ENCODE measurements at places on chromosomes 5 and 9.

- no peak for DNase-seq
These were observed 59.4 kb upstream of the C5orf46 start for GRCh38 chr5:147965715-147966114.

DNA sequence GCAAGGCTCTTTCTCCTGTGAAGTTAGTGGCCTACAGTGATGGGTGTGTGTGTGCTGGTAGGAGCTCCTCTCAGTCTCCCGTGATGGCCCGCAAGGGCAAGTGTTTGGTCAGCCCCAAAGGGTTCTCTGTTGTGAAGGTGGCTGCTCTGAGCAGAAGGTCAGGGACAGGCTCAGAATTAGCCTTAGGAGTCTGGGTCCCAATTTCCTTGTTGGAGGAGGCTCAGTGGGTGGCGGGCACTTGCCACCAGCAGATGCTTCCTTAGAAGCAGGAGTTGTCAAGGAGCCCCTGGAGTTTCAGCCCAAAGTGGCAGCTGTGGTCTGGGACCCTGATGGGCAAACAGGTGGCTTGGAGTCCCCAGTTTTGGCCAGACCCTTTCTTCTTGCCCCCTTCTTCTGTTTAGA is 154.4 kb downstream of the MACROH2A1 start:
- no peak for DNase-seq

DNA sequence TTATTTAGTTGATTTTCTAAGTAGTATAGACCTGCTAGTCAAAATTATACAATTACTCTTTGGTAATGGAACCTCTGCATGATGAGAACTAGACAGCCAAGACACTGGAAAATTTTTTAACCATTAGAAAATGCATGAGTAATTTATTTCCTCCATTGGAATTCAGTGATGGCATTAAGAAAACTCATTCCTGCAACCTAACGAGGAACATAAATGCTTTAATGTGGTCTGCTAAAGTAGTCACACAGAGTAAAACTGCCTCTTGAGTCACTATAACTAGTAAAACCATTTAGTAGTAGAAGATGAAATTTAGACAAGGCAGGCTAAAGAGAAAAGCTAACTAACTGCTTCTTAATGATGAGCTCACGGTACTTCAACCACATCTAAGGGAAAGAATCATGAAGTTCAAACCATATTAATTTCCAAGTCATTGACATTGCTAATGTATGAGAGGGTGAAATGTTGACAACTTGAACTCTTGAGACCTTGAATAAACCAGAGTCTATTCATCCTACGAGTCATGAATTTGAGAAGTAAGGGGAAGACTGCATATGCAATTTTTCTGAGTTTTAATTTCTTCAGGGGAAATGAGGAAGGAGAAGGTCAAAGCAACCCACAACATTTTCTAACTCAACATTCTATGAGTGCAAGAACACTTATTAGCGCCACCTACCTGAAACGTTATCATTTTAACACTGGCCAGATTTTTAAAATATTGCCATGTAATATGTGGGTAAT is 74.4 kb downstream of the GLIS3 start:
- DNase-seq = no peak

- DNase-seq = no peak
These were observed 140.4 kb upstream of the ADRA1B start for GRCh38 chr5:159775890-159776289.

DNA sequence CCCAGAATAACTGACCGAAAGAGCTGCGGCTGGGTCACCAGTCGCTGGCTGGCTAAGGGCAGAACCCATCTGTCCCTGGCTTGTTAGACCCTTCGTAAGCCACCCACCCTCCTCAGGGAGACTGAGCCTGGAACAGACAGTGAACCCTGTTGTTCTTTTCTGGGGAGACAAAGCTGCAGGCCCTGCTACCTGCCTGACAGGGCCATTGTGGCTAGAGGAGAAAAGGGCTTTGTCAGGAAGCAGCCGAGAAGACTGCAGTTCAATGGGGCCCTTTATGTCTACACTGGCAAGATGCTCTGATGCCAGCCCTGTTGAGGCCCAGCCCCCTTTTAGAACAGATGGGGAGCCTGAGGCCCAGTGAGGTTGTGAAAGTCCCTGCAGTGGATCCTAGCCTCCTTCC is 3.7 kb upstream of the NIPAL4 start:
- no peak for DNase-seq

- no peak for DNase-seq
These were observed 97.4 kb upstream of the MAST4 start for GRCh38 chr5:66498791-66499207.

DNA sequence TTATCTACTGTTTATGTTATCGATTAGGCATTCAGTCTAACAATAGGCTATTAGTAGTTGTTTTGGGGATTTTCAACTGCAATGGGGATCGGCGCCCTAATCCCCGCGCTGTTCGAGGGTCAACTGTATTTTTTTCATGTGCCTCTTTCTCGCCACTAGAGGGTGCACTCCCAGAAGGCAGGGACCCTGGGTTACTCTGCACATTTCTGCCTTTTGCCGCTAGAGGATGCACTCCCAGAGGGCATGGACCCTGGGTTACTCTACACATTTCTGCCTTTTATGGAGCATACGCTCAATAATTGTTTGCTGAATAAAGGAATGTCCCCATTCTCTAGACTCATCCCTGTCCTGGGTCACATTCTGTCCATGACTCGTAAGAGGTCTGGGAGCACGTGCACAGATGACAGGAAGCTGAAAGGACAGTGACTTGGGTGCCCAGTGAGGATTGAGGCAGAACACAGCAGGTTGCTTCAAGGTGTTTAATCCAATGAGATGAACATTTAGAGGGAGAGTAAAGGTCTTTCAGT is 27.9 kb upstream of the RECK start:
- DNase-seq = peak; percentile 32

- DNase-seq = no peak
These were observed 41.6 kb downstream of the MAMDC2 start for GRCh38 chr9:70085241-70085640.

DNA sequence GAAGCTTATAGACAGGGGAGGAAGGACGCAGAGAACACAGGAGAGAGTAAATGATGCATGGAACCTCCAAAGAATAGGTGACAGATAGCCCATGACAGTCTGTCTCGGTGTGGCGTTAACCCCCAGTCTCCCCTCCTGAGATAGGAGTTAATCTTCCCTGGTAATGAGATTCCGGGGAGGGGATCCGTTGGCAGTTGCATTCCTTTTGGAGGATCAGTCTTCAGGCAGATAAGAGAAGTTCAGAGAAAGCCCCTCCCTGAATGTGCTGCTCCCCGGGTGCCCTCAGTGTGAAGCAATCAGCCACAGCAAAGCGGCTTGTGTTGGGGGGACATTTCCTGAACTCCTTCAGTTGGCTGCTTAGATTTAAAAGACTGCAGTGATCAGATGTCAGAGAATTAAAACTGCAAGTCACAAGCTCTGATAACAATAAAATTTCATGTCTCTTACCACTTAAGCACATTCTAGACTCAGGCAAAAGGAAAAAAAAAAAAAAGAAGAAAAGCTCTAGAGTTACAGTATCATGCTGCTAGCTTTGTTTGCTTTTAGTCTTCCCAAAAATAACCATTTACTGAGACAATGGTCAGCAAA is 121.1 kb downstream of the EGFLAM start:
- no peak for DNase-seq

- DNase-seq = no peak
These were observed 129.7 kb upstream of the MTAP start for GRCh38 chr9:21672761-21673160.

DNA sequence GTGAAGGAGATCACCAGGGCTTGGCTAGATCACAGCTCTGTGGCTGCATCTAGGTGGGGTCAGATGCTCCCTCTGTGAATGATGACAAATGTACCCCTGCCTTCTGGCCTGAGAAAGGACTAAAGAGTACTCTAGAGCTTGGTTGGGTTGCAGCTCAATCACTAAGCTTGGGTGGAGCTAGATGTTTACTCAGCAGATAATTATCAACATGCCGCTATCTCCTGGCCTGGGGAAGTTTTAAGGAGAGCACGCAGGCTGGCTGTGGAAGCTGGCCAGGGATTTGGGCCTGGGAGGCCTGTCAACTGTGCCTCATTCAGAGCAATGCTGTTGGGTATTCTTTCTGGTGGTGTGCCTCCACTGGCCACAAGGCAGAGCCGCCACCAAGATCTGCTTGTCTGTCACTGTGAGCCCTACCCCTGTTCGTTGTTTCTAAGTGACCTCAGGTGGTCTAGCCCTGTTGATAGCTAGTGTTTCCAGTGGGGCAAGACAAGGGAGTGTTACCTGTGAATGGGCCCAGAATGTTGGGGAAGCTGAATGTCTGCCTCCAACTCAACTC is 181.7 kb downstream of the ADGRV1 start:
- no peak for DNase-seq

DNA sequence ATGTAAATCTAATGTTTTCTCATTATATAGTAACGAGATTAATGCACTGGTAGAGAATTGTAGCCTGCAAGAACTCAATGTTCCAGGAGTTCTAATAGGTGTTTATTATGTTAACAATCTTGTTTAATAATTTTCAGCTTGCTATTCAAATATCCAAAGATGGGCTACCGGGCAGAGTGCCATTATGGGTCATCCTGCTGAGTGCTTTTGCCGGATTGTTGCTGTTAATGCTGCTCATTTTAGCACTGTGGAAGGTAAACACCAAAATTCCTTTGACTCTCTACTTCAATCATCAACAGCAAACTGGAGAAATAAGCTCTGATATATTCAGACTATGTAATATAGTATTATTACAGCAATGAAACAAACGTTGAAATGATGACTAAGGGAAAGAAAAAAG is 41.9 kb upstream of the ITGA2 start:
- no peak for DNase-seq

GRCh38 chr9:82161876-82162275 is 173.3 kb downstream of the SPATA31D1 start:
- DNase-seq = no peak

GRCh38 chr9:34376596-34377403 is at the start of gene MYORG:
Gene MYORG, minus strand, starts transcription at chr9:34376898. Its CDS starts 3,955 bp downstream, at chr9:34372943.
- peak; percentile 98 for DNase-seq

GRCh38 chr5:117519957-117520500 is 945.4 kb upstream of the SEMA6A start:
- DNase-seq = no peak

- DNase-seq = no peak
These were observed 28.7 kb downstream of the DNAJC21 start for GRCh38 chr5:34957857-34958690.

DNA sequence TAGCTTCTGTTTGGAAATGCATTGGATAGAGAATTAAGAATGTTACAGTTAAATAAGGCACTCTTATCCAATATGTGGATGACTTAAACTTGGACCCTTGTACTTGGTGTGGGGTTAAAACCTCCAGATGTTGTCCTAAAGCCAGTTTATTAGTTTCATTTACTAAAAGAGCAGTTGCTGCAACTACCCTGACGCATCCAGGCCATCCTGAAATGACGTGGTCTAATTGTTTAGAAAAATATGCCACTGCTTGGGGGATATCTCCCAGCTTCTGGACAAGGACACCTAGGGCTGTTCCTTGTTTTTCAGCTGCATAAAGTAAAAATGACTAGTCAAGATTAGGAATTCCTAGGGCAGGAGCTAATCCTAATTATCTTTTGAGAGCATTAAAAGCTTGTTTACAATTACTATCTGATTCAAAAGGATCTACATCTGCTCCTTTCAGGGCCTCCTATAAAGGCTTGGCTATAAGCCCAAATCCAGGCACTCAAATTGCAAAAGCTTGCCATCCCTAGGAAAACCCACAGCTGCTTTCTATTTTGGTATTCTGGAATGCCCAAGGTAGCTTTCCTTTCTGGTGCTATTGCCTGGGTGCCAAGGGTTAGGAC is 45.7 kb upstream of the SLCO4C1 start:
- DNase-seq = no peak

DNA sequence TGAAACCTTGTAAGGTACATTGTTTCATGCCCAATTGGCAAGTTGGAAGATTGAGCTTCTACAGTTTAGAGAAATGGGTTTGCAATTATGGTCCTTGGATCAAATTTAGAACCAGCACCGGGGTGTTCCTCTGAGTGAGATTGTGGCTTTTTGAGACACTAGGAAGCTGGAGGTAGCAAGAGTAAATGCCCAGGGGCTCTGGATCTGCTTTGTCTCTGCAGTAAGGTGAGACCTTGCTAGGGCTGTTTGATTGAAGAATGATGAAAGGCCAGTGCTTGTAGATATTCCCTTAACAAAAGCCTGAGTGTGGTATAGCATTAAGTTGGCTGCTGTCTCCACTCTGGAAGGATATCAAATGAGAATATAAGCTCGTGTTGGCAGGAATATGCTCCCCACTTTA is 36.0 kb downstream of the WWC1 start:
- DNase-seq = no peak

GRCh38 chr5:80101993-80102392 is 66.8 kb downstream of the THBS4 start:
- no peak for DNase-seq

GRCh38 chr5:76046741-76047140 is 36.4 kb upstream of the SV2C start:
- no peak for DNase-seq

Measured in CD4-positive, alpha-beta T cell treated with Interferon gamma for 1 hour (primary cell).